ENCODE measurements at places on chromosomes 6 and 20.

- no peaks in the 10 kb centered on the region for H3K27me3 ChIP-seq
- H3K27ac ChIP-seq, result no peak overlapping the region
- H3K4me1 ChIP-seq, result peaks cover 1% of the 10 kb centered on the region
- DNase-seq, result no peak
- H3K36me3 ChIP-seq, result peaks cover 10% of the 10 kb centered on the region
These were observed 889 bp upstream of the FLOT1 start for GRCh38 chr6:30743099-30744053.

DNA sequence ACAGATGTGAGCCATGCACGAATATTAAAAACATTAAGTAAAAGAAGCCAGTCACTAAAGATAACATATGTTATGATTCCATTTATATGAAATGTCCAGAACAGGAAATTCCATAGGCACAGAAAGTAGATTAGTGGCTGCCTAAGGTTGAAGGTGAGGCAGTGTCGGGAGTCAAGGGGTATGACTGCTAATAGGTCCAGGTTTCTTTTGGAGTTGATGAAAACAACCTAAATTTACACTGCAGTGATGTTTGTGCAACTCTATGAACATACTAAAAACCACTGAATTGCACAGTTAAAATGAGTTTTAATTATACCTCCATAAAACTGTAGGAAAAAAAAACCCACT lies 14.4 kb downstream of the SRPK1 start:
- no peak overlapping the region for H3K4me3 ChIP-seq
- no peaks in the 10 kb centered on the region for H3K27me3 ChIP-seq
- no peak for DNase-seq
- H3K27ac ChIP-seq, result no peak overlapping the region

DNA sequence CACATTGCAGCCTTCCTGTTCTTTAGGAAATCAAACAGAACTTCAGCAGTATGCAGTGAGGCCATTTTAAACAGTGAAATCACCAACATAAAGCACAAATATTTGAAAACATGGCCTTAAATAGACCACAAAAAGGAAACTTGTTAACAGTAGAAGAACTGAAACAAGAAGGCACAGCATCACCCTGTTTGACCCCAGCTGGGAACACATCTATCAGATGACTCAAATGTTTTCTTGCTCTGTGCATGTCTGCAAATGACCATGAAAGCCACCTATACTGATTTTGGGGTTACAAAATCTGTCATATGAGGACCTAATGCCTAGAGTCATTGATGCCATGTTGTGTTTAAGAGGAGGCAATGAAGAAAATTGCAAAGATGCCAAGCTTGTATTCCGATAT lies 123.8 kb upstream of the ADGRF1 start:
- DNase-seq, result no peak
- no peak overlapping the region for H3K4me3 ChIP-seq
- H3K36me3 ChIP-seq, result no peaks in the 10 kb centered on the region
- H3K27me3 ChIP-seq, result no peaks in the 10 kb centered on the region
- H3K27ac ChIP-seq, result no peak overlapping the region

DNA sequence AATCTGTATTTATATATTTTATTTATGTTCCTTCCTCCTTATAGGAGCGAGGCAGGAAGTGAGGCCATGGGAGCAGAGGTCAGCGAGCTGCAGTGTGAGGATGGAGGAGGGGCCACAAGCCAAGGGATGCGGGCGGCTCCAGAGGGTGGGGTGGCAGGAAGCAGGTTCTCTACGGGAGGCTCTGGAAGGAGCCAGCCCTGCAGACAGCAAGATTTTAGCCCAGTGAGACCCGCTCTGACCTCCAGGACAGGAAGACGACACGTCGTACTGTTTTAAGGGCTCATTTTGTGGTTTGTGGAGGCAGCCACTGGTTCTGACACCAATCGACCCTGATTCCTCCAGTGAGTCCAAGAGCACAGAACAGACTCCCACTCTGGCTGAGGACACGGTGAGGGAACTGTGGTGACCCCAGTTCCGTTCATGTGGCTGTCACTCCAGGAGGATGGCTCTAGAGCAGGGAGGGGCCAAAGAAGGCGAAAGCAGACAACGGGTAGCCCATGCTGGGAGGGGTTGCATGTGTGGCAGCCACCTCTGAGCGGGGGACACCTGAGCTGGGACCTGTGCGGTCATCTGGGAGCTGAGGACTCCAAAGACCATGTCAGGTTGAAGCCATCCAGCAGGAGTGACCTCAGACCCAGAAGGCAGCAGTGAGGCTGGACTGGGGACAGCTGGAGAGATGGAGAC lies 100.1 kb upstream of the BHLHE23 start:
- no peak overlapping the region for H3K27ac ChIP-seq
- no peaks in the 10 kb centered on the region for H3K4me1 ChIP-seq
- H3K36me3 ChIP-seq, result no peaks in the 10 kb centered on the region
- DNase-seq, result no peak
- no peak overlapping the region for H3K4me3 ChIP-seq

- H3K27me3 ChIP-seq, result no peaks in the 10 kb centered on the region
- H3K27ac ChIP-seq, result no peak overlapping the region
- no peak for DNase-seq
- H3K4me1 ChIP-seq, result no peaks in the 10 kb centered on the region
- H3K36me3 ChIP-seq, result no peaks in the 10 kb centered on the region
These were observed 736.9 kb upstream of the MARCKS start for GRCh38 chr6:113120224-113120581.

DNA sequence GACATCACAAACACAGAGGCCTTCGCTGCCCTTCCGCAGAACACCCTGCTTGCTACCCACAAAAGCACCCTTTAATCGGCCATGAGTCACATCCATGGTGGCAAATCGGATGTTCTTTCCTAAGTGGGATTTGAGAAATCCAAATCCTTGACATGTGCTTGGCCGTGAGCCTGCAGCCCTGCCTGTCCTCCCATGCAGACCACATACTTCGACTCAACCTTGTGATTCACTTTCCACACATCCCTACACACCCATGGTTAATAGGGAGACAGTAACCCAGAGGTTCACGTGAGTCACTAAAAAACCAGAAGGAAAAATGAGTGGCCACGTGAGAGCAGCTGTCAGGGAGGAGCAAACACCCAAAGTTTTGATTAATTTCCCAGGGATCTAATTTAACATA lies 19.4 kb downstream of the RAMACL start:
- no peak overlapping the region for H3K27ac ChIP-seq
- no peak for DNase-seq
- no peak overlapping the region for H3K4me3 ChIP-seq
- no peaks in the 10 kb centered on the region for H3K27me3 ChIP-seq
- H3K36me3 ChIP-seq, result no peaks in the 10 kb centered on the region
- H3K4me1 ChIP-seq, result no peaks in the 10 kb centered on the region

DNA sequence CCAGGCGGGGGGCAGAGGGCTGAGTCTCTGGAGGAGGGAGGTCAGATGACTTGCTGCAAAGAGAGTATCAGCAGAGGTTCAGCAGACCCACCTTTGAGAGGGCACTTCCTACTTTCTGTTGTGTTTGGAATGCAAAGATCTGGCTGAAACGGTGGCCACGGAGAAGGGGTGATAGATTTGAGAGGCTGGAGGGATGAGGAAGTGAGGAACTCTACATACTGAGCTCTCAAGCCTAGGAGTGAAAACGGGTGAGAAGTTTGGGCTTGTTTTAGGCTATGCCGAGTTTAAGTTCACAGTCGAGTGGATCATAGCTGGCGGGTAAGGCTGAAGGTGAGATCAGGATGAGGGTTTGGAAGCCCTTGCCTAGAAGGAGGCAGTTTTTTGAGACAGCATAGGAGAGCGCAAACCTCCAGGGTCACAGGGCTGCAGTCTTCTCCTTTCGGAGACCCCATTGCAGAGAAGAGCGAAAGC lies 477 bp upstream of the ITPA start:
- peaks cover 7% of the 10 kb centered on the region for H3K36me3 ChIP-seq
- no peak for DNase-seq
- H3K4me1 ChIP-seq, result peaks cover 3% of the 10 kb centered on the region
- H3K27ac ChIP-seq, result no peak overlapping the region

- no peak overlapping the region for H3K4me3 ChIP-seq
- H3K27ac ChIP-seq, result no peak overlapping the region
- DNase-seq, result no peak
- no peaks in the 10 kb centered on the region for H3K27me3 ChIP-seq
These were observed 58.8 kb upstream of the CD83 start for GRCh38 chr6:14058735-14059134.

- H3K4me1 ChIP-seq, result no peaks in the 10 kb centered on the region
- DNase-seq, result no peak
- H3K4me3 ChIP-seq, result no peak overlapping the region
These were observed 25.8 kb upstream of the NRSN1 start for GRCh38 chr6:24100024-24100769.

- DNase-seq, result no peak
- no peak overlapping the region for H3K27ac ChIP-seq
- no peak overlapping the region for H3K4me3 ChIP-seq
- no peaks in the 10 kb centered on the region for H3K27me3 ChIP-seq
These were observed 296.8 kb downstream of the UTRN start for GRCh38 chr6:144581812-144582537.

- H3K4me3 ChIP-seq, result no peak overlapping the region
- no peaks in the 10 kb centered on the region for H3K27me3 ChIP-seq
- no peaks in the 10 kb centered on the region for H3K36me3 ChIP-seq
- no peak overlapping the region for H3K27ac ChIP-seq
These were observed 21.6 kb downstream of the SASH1 start for GRCh38 chr6:148364056-148364824.

- H3K4me3 ChIP-seq, result no peak overlapping the region
- H3K27ac ChIP-seq, result no peak overlapping the region
- no peak for DNase-seq
- H3K27me3 ChIP-seq, result no peaks in the 10 kb centered on the region
- H3K4me1 ChIP-seq, result no peaks in the 10 kb centered on the region
- no peaks in the 10 kb centered on the region for H3K36me3 ChIP-seq
These were observed 6.0 kb downstream of the CD83 start for GRCh38 chr6:14123386-14124111.

- H3K4me1 ChIP-seq, result no peaks in the 10 kb centered on the region
- H3K27me3 ChIP-seq, result no peaks in the 10 kb centered on the region
- no peak for DNase-seq
- H3K36me3 ChIP-seq, result no peaks in the 10 kb centered on the region
These were observed 71.2 kb downstream of the KIAA0319 start for GRCh38 chr6:24574809-24575208.

- H3K27me3 ChIP-seq, result no peaks in the 10 kb centered on the region
- no peaks in the 10 kb centered on the region for H3K36me3 ChIP-seq
- no peaks in the 10 kb centered on the region for H3K4me1 ChIP-seq
- no peak overlapping the region for H3K27ac ChIP-seq
These were observed 918.3 kb upstream of the MAP3K7 start for GRCh38 chr6:91505199-91505598.

DNA sequence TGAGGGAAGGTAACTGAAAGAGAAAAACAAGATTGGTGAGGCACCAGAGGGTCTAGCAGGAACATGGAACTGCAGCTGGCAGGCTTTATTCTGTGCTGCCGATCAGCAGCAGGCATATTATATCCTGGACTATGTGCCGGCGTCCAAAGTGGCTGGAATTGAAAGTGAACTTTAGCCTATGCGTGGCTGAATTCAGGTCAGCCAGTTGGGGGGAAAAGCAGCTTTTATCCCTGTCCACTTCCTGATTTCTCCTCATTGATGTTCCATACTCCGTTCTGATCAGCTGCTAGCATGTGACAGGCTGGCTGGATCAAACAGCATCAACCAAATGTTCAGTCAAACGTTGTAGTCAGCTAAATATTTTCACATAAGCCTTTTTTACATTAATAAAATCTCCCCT lies 99.0 kb downstream of the CAP2 start:
- no peak overlapping the region for H3K27ac ChIP-seq
- H3K4me1 ChIP-seq, result no peaks in the 10 kb centered on the region
- H3K27me3 ChIP-seq, result no peaks in the 10 kb centered on the region
- no peaks in the 10 kb centered on the region for H3K36me3 ChIP-seq

DNA sequence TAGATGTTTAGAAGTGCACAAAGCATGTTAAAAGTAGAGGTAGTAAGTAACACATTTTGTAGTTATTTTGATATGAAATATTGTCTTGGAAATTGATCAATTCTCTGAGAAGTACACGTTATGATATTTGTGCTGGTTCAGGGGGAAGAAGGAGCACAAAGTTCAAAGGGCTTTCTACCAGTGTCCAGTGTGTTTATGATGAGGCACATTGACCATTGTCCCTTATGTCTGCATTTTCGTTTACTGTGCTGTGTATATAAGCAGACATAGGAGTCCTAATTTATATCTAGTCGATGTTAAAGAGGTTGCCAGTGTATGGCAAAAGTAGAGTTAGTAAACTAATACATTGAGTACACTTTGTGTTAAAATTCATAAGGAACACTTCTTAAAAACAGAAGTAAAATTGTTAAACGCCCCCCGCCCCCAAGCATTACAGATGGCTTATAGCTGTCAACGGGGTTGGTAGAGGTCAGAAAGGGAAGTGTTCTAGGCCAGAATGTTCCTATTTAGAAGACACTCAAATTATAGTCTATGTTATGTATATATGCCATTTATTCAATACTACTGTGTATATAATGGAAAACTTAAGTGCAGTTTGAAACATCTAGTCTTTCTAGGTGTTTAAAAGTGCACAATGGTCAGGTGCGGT lies 13.3 kb upstream of the HMGN4 start:
- peaks cover 2% of the 10 kb centered on the region for H3K4me1 ChIP-seq
- DNase-seq, result no peak
- H3K27me3 ChIP-seq, result no peaks in the 10 kb centered on the region
- H3K4me3 ChIP-seq, result no peak overlapping the region
- H3K36me3 ChIP-seq, result no peaks in the 10 kb centered on the region
- no peak overlapping the region for H3K27ac ChIP-seq

DNA sequence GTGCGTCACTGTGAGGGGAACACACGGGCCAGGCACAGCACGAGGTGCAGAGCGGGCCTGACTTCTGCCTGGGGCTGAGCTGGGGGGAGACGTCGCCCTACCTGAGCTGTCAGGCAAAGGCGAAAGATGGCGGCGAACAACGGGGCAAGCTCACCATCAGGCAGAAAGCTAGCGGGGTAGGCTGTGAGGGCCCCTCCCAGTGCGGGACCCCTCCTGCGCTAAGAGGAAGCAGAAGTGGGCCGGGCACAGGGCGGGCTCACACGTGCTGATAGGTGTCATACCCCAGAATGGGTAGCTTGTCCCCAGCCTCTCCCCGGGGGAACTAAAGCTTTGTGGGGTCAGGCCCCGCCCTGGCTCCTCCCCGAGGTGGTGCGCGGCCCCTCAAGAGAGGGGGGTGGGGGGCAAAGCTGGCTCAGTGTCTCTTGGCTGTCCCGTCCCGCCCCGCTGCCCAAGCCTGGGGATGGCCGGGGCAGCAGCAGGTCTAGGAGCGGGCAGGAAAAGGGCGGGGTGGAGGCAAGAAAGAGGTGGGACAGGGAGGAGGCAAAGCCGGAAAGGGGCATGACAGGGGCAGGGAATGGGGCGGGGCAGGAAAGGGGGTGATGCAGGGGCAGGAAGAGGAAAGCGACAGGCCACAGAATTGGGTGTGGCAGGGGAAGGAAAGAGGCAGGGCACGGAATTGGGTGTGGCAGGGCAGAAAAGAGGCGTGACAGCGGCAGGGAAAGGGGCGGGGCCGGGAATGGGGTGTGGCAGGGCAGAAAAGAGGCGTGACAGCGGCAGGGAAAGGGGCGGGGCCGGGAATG lies 14.7 kb downstream of the UCKL1 start:
- no peak overlapping the region for H3K27ac ChIP-seq
- H3K36me3 ChIP-seq, result peaks cover 37% of the 10 kb centered on the region
- H3K4me3 ChIP-seq, result peak overlapping the region; percentile 39
- DNase-seq, result no peak
- H3K4me1 ChIP-seq, result peaks cover 4% of the 10 kb centered on the region

GRCh38 chr6:20610636-20611370 lies 76.5 kb downstream of the CDKAL1 start:
- H3K4me1 ChIP-seq, result no peaks in the 10 kb centered on the region
- H3K27ac ChIP-seq, result no peak overlapping the region
- no peaks in the 10 kb centered on the region for H3K27me3 ChIP-seq
- DNase-seq, result no peak
- no peak overlapping the region for H3K4me3 ChIP-seq
